Heart right ventricle (tissue), 16 donors: ENCODE measurements at places on chromosomes 3 and 15. TPM values are rescaled to one million over a fixed set of nuclear protein-coding genes. Genes with fewer than 3 reads are reported as not detected.

The REC114 gene
- not detected for total RNA-seq

The PTX3 gene
- total RNA-seq: 0.42 TPM

The ATP8B4 gene
- total RNA-seq: 1.7 TPM

The PLSCR5 gene
- total RNA-seq: not detected

The ABHD14A gene
- 24.5 TPM for total RNA-seq

The FGD5 gene
- 13.2 TPM for total RNA-seq

The GCNT3 gene
- total RNA-seq: not detected

The GP5 gene
- 0.09 TPM for total RNA-seq

- no peak for DNase-seq
These were observed 75.5 kb downstream of the SERPINI1 start for GRCh38 chr3:167811031-167811430.

DNA sequence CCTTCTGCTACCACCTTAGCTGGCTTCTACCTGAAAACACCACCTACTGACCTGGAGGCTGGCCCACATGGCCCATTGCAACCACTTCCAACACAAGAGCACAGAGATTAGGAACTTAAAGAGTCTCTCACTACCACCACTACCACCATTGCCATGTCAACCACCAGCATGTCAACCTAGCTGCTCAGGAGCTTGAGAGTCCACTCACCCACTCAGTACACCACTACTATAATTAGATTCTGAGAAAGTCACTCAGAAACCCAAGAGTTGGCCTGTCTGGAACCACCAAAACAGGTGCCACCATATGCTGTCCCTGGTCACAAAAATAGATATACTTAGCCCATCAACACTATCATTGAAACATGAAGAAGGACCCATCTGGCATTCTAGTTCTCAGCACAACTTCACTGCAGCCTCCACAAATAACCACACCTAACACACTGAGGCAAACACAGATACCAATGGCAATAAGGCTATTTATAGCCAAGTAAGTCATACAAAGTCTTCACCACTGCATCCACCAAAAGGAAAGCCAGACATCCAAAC, 806.7 kb upstream of the EPHA6 start:
- no peak for DNase-seq

GRCh38 chr15:60795889-60796288, 316.9 kb upstream of the ICE2 start:
- DNase-seq: no peak

GRCh38 chr15:64633332-64633731, 142.1 kb downstream of the RBPMS2 start:
- no peak for DNase-seq

GRCh38 chr3:139957844-139958243, 22.9 kb downstream of the CLSTN2 start:
- DNase-seq: no peak

DNA sequence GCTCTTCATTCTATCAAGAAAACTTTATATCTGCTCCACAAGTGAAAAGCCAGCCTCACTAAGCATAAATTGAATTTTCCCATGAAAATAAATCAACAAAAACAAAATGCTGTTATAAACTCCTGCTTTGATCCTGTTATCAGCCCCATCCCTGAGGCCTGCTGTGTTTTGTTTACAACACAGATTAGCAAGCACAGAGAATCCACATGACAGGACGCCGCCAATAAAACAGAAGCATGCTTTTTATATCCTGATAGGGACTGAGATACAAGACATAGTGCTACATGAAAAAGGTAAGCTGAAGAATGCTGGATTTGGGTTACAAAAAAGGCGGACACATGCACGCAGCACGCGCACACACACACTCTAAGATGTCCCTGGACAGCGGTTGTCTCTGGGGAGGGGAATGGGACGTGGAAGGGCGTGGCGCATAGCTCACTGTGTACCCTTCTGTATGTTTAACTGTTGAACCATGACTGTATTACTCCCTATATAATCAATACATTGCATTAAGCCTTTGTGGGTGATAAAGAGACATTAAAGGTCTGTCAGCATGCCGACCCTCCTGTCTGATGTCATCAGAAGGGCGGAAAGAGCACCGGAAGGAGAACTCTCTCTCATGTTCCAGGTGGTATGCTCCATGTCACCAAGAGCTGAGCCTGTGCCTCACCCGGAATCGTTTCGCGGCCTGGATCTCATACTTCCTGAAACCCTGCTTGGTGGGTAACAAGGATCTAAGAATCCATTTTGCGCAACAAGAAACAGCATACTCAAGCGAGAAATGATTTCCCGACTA, 93.9 kb downstream of the IQSEC1 start:
- no peak for DNase-seq
